ENCODE measurements at places on chromosomes 4 and X.

- DNase-seq = no peak
Measured at GRCh38 chr4:66328803-66329574, 658.7 kb upstream of the EPHA5 start.

- no peak for DNase-seq
Measured at GRCh38 chr4:1010395-1011021, 918 bp upstream of the FGFRL1 start.

GRCh38 chr4:118112117-118113046 lies 78.1 kb downstream of the NDST3 start:
- no peak for DNase-seq

- DNase-seq = no peak
Measured at GRCh38 chr4:33882246-33882990, 2361.9 kb downstream of the ARAP2 start.

DNA sequence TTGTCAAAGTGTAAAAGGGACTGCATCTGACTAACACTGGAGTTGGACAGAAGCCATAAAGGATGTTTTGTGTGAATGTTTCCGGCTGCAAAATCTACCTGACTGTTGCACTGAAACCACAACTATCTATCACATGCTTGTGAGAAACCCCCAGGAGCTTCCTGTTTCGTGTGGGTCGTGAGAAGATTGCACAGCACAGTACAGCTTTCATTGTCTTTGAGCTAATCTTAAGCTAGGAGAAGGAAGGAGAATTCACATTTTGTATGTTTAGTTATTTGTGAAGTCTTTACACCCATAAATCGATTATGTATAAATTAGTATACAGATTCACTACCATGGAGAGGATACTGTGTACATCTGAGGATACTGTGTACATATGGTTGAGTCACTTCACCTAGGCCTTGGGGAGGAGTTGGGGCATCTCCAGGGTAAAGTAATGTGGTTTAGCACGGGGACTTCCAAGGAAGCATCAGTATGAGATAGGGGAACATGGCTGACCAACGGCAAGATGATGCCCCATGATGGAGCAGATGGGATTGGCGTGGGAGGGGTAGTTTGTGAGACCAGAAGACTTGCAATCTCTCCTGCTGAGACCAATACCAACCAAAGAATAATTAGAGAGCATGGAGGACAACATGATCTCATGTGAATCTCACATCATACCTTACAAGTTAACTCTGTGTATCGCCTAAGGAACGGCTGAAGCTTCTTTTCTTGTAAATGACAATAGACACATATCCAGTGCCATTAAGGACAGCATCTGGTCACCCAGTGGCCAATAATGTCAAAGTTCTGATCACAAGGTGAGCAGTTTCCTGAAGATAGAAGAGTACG lies 43.1 kb upstream of the FAM9C start:
- no peak for DNase-seq

- no peak for DNase-seq
Measured at GRCh38 chr4:155479835-155480234, 103.1 kb upstream of the MAP9 start.

DNA sequence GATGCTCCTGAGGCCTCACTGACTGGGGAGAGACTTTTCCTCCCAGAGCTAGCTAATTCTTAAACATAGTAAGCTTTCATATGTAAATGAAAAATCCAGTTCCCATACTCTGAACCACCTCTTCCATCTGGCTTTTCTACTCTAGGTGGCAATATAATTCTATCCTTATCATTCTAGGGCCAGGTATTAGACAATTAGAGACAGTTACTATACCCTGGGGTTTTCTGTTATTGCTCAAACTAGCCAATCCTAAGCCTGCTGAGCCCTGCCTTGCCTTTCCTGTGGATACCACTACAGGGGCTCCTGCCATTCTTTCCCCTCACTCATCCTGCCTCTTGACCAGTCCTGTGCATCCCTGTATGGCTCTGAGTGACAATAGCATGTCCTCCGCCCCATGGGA lies 552.0 kb downstream of the STIM2 start:
- DNase-seq = no peak

- no peak for DNase-seq
Measured at GRCh38 chr4:108884596-108884995, 121.7 kb upstream of the ETNPPL start.

DNA sequence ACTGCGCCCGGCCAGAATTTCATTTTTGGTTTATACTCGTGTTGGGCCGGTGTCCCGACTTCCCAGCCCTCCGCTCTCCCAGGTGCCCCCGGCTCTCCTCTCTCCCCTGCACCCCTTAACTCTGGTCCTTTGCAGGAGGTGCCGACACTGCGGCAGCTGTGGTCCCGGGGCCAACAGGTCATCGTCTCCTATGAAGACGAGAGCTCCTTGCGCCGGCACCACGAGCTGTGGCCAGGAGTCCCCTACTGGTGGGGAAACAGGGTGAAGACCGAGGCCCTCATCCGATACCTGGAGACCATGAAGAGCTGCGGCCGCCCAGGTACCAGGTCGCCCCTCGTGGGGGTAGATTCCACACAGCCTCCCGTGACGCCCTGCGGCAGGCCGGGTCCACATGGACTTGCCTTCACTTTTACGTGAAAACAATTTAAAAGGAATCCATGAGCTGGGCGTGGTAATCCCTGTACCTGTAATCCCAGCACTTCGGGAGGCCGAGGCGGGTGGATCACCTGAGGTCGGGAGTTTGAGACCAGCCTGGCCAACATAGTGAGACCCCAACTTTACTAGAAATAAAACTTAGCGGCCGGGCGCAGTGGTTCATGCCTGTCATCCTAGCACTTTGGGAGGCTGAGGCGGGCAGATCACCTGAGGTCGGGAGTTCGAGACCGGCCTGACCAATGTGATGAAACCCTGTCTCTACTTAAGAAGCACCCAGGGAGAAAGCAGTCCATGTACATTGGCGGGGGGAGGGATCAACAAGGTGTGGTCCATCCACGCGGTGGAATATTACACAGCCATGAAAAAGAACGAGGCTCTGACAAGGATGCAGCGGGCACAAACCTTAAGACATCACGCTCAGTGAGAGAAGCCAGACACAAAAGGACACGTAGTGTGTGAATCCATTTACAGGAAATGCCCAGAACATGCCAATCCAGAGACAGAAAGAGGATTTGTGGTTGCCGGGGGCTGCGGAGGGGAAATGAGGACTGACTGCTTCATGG lies 12.0 kb downstream of the PLCXD1 start:
- no peak for DNase-seq

DNA sequence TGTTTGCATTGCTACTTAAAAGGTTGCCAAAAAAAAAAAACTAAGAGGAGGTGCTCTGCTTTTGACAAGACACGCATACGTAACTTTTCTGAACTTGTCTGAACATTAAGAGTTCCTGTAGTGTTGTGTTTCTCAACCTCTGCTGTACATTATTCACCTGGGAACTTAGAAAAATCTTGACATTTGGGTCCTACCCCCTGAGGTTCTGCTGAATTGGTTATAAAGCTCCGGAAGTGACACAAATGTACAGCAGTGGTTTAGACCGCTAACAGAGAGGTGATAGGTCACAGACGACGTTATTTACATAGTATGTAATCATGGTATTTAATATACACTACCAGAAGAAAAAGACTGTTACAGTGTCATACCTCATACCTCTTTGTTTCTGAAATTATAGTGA lies 61.1 kb downstream of the CPEB2 start:
- DNase-seq = no peak

GRCh38 chr4:111748157-111748556 lies 397.1 kb upstream of the FAM241A start:
- DNase-seq = no peak

GRCh38 chr4:6884341-6884870 lies 25.2 kb upstream of the TBC1D14 start:
- DNase-seq = no peak

DNA sequence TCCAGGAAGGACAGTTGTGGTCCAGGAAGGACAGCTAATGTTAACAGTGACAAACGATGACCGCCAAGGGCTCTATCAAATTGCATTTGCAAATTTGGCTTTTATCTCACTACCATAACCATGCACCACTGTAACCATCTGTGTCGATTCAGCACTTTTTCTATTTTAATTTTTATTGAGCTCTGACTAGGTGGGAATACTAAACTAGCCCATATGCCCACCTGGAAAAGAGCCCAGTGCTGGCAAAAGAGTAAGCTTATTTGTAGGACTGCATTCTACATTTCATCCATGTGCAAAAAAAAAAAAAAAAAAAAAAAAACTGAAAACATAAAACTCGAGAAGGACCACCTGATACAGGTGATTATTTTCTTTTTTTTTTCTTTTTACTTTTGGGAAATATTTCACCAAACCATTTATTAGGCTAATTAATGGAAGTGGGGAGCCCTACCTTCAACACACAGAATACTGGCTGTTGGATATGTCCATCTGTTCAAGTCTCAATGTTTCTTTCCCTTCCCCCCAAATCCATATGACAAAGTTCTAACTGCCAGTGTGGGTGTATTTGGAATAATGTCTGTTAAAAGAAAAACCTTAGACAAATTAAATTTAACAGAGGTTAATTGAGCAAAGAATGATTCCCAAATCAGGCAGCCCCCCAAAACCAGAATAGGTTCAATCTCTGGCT lies 99.5 kb upstream of the MXRA5 start:
- no peak for DNase-seq

DNA sequence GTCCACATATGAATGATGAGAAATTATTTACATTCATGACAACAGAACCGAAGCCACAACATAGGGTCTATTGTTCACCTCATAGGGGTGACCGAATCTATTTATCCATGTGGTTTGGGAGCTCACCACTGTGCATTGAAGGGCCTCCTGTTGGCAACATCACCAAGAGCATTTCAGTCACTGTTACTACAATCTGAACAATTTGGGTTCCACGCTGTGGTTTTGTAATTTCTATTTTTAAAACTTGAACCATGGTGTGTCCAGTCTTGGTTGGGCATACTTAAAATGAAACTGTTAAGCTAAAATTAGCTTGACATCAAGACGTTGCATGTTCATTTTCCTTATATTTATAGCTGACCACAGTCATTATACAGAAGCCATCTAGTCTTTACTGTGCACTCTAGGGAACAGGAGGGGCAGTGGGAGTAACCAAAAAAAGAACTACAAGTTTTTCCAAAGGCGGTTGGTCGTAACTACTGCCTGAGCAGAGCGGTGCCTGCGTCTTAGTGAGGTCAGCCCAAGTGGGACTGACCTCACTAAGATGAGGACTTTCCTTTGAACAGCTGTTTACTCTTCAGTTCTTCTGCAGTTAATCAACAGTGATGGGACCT lies 192.1 kb downstream of the SPRY1 start:
- DNase-seq = no peak

DNA sequence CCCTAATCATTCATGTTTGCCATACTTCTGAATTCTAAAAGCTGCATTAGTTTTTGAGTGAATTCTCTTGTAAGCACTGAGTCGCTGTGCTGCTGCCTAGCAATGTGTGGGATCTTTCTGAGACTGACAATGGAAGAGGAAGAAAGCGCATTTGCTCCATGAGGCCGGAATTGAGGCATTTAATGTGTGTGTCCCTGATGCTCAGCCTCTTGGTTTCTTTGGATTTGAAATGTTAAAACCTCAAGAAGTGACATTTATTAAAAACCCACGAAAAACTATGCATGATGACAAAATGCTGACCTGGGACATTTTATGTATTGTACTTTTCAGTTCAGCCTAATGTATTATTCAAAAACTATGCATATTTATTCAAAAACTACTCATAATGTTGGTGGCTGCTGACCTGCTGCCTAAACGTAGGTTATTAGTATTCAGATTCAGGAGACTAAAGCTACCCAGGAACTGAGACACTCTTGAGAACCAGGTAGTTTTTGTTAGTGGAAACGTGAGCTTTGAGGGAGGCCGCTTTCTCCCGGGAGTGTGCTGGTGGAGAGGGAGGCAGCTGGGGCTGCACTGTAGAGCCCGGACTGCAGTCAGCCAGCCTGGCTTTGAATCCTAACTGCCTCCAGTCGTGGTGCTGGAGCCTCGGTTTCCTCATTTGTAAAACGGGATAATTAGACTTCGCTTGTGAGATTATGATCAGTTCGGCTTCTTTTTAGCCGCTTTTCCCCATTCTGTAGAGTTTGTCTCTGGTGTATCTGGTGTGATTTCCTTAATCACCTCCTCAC lies 11.3 kb downstream of the RGS12 start:
- no peak for DNase-seq

GRCh38 chrX:118595501-118596042 lies 100.0 kb downstream of the DOCK11 start:
- DNase-seq = no peak

DNA sequence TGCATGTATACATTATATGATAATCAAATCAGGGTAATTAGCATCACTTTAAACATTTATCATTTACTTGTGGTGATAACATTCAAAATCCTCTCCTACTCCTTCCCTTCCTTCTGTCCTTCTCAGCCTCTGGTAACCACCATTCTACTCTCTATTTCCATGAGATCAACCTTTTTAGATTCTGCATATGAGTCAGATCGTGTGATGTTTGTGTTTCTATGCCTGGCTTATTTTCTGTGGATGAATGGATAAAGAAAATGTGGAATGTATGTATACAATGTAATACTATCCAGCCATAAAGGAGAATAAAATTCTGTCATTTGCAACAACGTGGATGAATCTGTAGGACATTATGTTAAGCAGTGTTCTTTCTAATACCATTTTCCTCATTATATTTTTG lies 123.9 kb downstream of the NAA11 start:
- DNase-seq = no peak

DNA sequence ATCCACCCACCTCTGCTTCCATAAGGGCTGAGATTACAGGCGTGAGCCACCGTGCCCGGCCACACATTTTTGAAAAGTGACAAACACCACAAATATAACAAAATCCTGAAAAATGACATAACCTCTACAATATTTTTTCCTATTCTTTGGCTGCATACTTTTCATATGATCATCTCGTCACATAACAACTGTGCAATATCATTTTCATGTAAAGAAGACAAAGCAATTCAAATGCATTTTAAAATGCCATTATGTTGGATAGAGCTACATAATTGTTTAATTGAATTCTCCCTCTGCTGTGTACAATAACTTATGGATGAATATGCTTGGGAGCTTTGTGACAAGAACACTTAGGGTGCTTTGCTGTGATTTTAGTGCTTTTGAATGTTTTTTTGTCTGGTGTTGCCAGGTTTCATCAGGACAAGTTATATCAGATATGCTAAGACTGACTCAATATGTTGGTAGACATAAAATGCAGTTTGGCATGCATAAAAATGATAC lies 132.9 kb downstream of the CHIC2 start:
- DNase-seq = no peak

All from GM19239 (cell line).